HepG2 (cell line): ENCODE measurements at places on chromosomes 12 and 14.

- peaks cover 41% of the 10 kb centered on the region for H3K4me1 ChIP-seq
- no peak overlapping the region for H3K4me3 ChIP-seq
- H3K36me3 ChIP-seq, result no peaks in the 10 kb centered on the region
- no peaks in the 10 kb centered on the region for H3K27me3 ChIP-seq
Measured at GRCh38 chr12:88931598-88931997, 351.3 kb upstream of the KITLG start.

DNA sequence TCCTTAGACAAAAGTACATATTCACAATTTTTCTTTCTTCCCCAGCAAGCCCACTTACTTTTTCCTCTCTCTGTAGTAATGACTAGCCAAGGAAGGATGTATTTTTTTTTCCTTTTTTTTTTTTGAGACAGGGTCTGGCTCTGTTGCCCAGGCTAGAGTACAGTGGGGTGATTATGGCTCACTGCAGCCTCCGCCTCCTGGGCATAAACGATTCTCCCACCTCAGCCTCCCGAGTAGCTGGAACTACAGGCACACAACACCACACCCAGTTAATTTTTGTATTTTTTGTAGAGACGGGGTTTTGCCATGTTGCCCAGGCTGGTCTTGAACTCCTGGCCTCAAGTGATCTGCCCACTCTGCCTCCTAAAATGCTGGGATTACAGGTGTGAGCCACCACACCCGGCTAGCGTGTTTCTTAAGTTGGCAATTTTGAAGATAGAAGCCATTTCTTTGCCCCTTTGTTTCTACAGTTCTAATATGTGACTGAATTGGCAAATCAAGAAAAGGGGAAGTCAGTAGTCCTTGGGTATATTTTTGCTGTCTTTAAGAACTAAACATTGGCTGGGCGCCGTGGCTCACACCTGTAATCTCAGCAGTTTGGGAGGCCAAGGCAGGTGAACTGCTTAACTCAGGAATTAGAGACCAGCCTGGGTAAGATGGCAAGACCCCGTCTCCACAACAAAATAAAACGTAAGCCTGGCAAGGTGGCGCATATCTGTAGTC is 3.2 kb upstream of the NACA start:
- H3K36me3 ChIP-seq, result no peaks in the 10 kb centered on the region
- H3K4me1 ChIP-seq, result peaks cover 5% of the 10 kb centered on the region
- H3K27me3 ChIP-seq, result peaks cover 6% of the 10 kb centered on the region; the same call in 1 of the 3 replicates
- H3K27ac ChIP-seq, result no peak overlapping the region
- no peak overlapping the region for H3K4me3 ChIP-seq

- H3K36me3 ChIP-seq, result no peaks in the 10 kb centered on the region
- DNase-seq, result no peak
- H3K4me1 ChIP-seq, result peaks cover 80% of the 10 kb centered on the region
- peaks cover 20% of the 10 kb centered on the region; the same call in 1 of the 3 replicates for H3K27me3 ChIP-seq
- no peak overlapping the region for H3K4me3 ChIP-seq
- no peak overlapping the region for H3K27ac ChIP-seq
Measured at GRCh38 chr14:103118018-103118662, 5.1 kb upstream of the TNFAIP2 start.

- H3K36me3 ChIP-seq, result peaks cover 33% of the 10 kb centered on the region
- no peak for DNase-seq
Measured at GRCh38 chr14:102731871-102732800, 45.1 kb upstream of the TRAF3 start.

DNA sequence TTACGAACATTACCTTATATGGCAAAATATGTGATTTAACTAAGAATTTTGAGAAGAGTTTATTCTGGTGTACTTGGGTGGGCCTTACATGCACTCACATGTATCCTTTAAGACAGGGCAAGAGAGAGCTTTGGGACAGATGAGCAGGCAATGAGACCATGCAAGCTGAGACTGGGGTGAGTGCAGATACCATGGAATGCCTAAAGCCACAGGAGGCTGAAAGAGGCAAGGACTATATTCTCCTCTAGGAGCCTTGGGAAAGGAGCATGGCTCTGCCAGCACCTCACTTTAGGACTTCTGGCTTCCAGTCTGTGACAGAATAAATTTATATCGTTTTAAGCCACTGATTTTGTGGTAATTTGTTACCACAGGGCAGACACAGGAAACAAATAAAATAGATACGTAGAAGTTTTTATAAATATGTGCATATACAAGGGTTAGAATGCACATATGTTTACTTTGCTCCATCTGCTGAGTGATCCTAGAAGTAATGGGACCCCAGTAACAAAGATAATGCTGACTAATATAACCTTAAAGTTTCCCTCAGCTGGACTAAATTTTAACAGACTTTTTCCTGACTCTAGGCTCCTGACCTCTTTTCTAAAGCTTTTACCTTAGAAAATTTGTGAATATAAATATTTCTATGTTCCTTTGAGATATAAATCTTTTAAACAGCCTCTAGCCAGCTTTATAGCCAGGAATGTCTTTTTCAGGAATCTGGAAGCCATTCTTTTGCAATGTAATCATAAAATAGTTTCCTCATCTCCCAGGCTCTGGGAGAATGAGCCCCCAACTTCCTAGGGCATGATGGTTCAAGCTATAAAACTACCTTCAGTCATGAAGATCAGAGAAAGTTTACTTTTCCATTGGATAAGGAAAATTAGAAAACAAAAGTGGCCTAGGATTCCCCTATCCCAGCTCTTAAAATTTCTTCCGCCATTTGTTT is 216.8 kb downstream of the PPFIA2 start:
- no peaks in the 10 kb centered on the region for H3K36me3 ChIP-seq
- H3K27ac ChIP-seq, result no peak overlapping the region
- no peak overlapping the region for H3K4me3 ChIP-seq
- no peak for DNase-seq
- H3K4me1 ChIP-seq, result no peaks in the 10 kb centered on the region

DNA sequence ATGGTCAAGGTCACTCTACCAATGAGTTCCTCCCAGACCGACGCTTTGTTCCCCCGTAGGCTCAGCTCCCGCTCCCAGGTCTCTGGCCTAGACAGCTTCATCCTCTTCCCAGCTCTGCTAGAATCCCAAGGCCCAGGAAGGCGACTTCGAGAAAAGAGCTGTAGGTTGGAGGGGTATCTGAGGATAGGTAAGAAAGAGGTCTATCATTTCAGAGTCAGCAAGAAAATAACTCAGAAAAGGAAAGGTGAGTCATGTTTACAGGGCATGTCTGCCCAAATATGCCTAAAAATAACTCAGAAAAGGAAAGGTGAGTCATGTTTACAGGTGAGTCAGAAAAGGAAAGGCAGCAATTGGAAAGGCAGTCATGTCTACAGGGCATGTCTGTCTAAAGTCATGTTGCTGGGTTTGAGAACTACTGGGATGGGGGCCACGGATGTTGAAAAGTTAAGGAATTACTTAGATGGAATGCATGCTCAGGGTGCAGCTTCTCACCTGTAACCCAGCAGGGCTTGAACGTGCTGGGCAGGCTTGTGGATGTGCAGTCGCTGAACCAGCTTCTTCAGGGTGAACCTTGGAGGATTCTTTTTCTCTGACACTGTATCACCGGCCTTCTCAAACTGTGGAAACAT is 12.2 kb downstream of the TEP1 start:
- no peak overlapping the region for H3K4me3 ChIP-seq
- no peak overlapping the region for H3K27ac ChIP-seq
- no peaks in the 10 kb centered on the region; the same call in 1 of the 2 replicates for H3K4me1 ChIP-seq
- peak; percentile 54 for DNase-seq
- peaks cover 11% of the 10 kb centered on the region for H3K36me3 ChIP-seq

DNA sequence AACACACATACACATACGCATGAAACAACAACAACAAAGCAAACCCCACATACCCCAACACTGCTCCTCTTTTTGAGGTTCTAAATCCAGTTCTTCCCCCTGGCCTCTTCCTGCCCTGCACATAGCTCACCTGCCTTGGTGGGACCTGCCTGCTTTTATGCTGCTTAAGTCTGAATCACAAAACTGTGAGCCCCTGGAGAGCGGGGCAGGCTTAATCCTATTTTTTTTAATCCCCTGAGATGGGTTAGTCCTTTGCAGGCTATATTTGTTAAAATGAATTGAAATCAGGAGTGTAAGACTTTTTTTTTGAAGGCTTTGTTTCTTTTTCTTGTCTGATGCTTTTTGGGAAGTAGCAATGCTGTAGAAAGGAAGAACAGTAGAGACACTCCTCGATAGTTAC is 84.6 kb upstream of the MAX start:
- H3K27me3 ChIP-seq, result peaks cover 1% of the 10 kb centered on the region; the same call in 1 of the 2 replicates
- H3K36me3 ChIP-seq, result no peaks in the 10 kb centered on the region
- peaks cover 22% of the 10 kb centered on the region for H3K4me1 ChIP-seq
- no peak for DNase-seq
- H3K27ac ChIP-seq, result no peak overlapping the region

GRCh38 chr14:77071938-77072388 is 26.1 kb upstream of the CIPC start:
- no peak overlapping the region for H3K4me3 ChIP-seq
- H3K36me3 ChIP-seq, result no peaks in the 10 kb centered on the region
- DNase-seq, result no peak
- H3K27ac ChIP-seq, result no peak overlapping the region

DNA sequence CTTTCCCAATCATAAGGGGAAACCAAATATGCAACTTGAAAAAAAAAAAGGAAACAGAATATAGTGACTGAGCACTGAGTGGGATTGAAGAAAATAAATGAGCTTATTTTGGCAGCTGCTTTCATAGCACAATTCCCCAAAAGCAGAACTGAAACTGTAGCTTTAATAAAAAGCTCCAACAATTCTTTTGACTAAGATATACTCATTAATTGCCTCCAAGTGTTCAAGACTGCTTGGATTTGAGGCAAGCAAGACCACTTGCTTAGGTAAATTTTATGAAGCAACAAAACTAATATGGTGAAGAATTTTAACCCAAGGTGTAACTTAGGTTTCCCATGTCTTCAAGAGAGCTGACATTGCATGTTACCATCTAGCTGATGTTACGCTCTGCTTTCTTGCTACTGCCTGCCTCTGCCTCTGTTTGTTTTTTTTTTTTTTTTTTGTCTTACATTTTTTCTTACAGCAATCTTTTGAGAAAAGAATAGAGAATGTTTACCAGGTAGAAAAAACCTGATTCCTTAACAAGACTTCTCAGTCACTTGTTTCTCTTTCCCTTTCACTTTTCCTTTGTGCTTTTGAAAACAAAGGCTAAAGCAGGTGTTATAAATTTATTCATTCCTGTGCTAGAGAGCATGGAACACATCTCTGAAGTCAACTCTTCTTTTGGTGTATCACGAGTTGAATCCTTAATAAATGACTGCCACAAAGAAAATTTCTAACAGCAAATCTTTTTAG is 134.4 kb downstream of the BCAT1 start:
- no peak overlapping the region for H3K4me3 ChIP-seq
- peaks cover 10% of the 10 kb centered on the region; the same call in 1 of the 3 replicates for H3K36me3 ChIP-seq
- no peak overlapping the region for H3K27ac ChIP-seq
- DNase-seq, result no peak

DNA sequence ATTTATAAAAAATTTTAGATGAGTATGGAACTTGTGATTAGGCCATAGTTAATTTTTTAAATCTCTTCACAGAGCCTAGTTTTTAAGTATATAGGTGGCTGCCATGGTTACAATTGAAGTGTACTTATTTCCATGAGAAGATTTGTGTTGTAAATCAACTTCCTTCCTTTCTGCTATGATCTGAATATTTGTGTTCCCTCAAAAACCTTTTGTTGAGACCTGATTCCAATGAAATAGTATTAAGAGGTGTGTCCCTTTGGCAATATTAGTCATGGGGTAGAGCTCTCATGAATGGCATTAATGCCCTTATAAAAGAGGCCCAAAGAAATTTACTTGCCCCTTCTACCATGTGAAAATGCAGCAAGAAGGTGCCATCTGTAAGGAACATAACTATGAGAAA is 28.8 kb downstream of the ETNK1 start:
- H3K4me3 ChIP-seq, result no peak overlapping the region
- DNase-seq, result no peak
- no peaks in the 10 kb centered on the region for H3K4me1 ChIP-seq

DNA sequence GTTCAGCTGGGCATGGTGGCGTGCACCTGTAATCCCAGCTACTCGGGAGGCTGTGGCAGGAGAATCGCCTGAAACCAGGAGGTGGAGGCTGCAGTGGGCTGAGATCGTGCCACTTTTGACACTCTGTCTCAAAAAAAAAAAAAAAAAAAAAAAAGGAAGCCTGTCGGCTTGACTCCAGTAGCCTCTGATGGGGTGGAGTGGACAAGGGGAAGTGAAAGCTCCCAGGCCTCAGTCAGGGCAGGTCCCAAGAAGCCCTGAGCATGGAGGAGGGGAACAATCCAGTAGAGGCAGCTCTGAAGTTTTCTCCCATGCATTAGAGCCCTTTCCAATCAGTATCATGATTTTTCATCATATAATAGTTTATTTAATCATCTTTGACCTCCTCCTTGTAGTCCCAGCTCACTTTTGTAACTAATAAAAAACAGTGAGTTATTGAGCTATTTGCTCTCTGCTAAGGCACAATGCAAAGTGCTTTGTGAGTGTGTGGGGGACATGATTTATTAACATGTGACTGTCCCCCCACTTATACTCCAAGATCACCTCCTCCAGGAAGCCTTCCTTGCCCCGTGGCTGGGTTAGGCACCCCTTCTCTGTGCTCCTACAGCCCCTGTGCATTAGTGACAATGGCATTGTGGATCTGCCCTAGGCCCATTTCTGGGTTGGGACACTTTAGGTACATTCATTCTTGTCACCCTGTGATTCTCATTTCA is 4.7 kb upstream of the SSH1 start:
- no peak overlapping the region for H3K27ac ChIP-seq
- H3K4me1 ChIP-seq, result peaks cover 19% of the 10 kb centered on the region
- no peaks in the 10 kb centered on the region for H3K36me3 ChIP-seq
